T-helper 9 cell (primary cell): ENCODE measurements at places on chromosomes 6 and 20.
A peak's percentile ranks its signal among the peaks of the same experiment; 100 is the strongest.

- DNase-seq: no peak
These were observed 30.5 kb upstream of the HFE start for GRCh38 chr6:26056583-26057350.

GRCh38 chr6:6790393-6790792 lies 201.9 kb downstream of the LY86 start:
- no peak for DNase-seq

- no peak for DNase-seq
These were observed 81.9 kb downstream of the ZMYND8 start for GRCh38 chr20:47274401-47275108.

DNA sequence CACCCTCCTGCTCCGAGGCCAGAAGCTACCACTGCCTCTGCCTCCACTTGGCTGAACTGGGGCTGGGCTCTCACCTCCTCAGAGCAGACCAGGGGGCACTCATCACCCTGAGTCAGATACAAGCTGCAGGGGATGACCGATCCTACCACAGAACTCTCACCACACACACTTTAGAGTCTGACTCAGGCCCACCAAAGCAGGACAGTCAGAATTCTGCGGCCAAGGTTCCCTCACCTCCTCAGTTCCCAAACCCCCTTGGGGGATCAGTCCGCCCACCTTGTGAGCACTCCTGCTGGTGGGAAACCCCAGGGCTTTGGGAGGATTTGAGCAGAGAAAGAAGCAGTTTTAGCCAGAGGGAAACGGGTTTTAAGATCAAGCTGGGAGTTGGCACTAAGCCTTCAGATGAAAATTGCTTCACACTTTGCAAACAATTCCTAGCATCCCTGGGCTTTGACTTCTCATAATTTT lies 587.8 kb upstream of the JAG1 start:
- DNase-seq: no peak

DNA sequence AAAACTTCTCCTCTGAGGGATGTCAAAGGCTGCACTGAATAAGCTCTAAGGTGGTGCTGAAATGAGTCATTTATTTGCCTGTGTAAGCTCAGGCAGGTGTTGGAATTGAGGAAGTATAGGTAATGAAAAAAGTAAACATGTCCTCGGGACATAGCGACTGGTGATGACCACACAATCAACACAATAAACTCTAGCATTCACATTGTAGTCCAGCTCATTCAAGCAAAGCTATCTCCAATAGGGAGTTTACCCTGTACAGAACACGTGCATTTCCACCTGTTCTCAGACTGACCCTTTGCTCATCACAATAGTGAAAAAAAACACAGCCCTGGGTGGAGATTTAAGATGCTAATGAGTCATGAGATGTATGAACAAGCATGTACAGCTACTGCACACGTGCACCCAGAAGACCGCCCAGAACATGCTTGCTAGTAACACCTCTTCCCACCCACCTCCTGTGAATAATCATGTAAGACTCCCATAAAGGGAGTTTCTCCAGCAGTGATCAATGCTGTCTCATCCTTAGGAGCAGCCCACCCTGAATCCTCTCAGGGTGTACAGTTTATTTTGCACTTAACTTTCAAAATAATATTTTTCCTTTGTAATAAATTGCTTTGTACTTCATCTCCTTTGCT lies 33.0 kb upstream of the POU5F1 start:
- DNase-seq: peak; percentile 42

GRCh38 chr20:33320006-33320405 lies 37.0 kb downstream of the BPIFB1 start:
- no peak for DNase-seq

GRCh38 chr6:63764318-63764916 lies 128.8 kb downstream of the PHF3 start:
- DNase-seq: no peak
